ENCODE measurements at places on chromosomes 3 and 15.
A peak's percentile ranks its signal among the peaks of the same experiment; 100 is the strongest.

GRCh38 chr15:100769975-100770340 is 109.7 kb upstream of the ALDH1A3 start:
- DNase-seq: no peak

- peak; percentile 65 for DNase-seq
Observed at GRCh38 chr3:81581966-81582599, 179.4 kb downstream of the GBE1 start.

DNA sequence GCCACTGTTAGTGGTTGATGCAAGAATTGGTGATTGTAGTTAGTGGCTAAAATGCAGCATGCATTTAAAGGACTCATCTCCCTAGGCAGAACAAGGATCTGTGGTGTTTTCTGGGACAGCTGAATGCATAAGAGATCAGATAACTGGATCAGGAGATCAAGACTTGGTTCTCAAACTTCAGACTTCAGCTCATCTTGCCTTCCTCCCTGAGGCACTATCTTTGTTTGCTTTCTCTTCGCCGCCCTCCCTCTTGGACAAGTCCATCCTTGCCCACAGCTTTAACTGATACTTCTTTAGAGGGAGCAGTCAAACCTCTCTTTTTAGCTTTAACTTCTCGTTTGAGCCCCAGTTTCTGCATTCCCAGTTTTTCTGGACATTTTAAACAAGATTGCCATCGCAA is 195.4 kb upstream of the TPRG1 start:
- DNase-seq: no peak

- no peak for DNase-seq
Observed at GRCh38 chr3:120469440-120469839, 18.6 kb upstream of the FSTL1 start.

DNA sequence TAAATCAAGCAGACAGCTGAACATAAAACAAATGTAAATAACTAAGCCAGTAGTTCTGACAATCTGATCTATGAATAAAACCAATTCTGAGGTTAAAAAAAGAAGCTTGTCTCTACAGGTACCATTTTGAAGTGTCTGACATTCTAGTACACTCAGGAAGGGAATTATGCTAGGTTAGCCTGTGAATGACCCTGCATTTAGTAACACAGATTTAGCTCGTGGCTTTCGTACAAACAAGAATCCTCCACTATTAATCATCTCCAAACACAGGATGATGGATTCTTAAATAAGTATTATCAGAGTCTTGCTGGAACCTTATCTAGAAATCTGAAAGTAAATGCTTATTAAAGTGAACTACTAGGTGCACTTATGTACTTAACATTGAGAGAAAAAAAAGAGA is 1120.1 kb downstream of the ROBO1 start:
- no peak for DNase-seq

DNA sequence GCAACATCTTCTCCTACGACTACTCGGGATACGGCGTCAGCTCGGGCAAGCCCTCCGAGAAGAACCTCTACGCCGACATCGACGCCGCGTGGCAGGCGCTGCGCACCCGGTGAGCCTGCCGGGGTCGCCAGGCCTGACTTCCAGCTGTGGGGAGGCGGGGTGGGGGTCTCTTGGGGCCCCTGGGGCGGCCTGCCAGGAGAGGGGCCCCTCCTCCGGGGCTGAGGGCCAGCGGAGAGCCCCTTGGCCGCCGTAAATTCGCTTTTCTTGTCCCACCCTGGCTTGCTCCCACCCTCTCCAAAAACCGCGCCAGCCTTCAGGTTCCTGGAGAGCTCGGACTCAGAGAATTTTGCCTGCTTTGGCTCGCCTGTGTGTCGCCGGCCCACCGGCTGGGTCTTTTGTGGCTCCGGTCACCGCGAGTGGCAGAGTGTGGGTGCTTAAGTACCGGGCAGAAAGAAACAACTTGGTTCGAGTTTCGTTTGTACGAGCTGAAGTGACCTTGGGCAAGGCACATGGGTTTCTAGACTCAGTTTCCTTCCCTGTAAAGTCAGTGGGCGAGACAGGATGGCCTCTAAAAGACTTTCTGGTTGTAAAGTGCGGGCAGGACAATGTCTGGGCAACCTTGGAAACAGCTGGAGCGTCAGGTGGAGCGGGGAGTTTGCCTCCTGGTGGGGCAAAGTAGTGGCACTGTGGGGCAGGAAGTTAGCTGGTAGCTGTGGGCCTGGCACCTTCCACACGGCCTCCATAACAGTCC is 976 bp downstream of the ABHD17C start:
- peak; percentile 36 for DNase-seq

- peak; percentile 23 for DNase-seq
Observed at GRCh38 chr3:22685597-22685996, 517.5 kb upstream of the UBE2E2 start.

GRCh38 chr3:72446218-72447058 is 401.8 kb downstream of the SHQ1 start:
- peak; percentile 44 for DNase-seq

DNA sequence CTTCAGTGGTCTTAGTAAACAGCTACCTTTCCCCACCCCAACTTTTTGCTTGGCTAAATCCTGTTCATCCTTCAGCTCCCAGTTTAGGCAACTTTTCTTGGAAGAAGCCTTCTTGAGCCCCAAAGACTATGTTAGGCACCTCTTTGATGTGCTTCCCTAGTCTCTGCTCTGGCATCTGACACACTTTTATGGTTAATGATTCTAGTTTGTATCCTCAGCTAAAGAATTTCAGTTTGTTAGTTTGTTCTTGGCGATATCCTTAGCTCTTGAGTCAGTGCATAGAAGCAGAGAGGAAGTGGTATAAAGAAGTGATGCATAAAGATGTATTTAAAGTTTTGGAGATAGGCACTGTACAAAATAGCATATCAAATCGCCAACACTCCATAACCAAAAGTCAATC is 168.4 kb downstream of the WDR72 start:
- DNase-seq: no peak

- DNase-seq: no peak
Observed at GRCh38 chr15:73212424-73212823, 156.3 kb downstream of the HCN4 start.

DNA sequence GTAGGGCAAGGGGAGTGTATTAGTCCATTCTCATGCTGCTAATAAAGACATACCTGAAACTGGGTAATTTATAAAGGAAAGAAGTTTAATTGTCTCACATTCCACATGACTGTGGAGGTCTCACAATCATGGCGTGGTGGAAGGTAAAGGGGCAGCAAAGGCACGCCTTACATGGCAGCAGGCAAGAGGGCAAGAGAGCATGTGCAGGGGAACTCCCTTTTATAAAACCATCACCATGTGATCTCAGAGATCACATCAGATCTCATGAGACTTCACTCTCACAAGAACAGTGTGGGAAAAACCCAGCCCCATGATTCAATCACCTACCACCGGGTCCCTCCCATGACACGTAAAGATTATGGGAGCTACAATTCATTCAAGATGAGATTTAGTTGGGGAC is 41.4 kb downstream of the SUMF1 start:
- no peak for DNase-seq

DNA sequence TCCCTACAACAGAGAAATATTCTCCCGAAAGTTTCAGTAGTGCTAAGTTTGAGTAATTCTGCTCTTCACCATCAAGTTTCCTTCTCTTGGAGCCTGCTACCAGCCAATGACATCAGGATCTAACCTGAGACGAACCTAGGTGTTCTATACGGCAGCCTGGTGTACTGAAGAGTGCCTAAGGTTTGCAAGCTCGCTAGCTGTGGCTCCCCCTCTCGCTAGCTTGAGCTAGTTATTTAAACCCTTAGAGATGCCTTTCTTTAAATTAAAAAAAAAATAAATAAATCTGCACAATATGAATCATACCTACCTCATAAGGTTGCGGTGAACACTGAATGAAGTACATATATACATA is 1.4 kb upstream of the COL8A1 start:
- DNase-seq: no peak

DNA sequence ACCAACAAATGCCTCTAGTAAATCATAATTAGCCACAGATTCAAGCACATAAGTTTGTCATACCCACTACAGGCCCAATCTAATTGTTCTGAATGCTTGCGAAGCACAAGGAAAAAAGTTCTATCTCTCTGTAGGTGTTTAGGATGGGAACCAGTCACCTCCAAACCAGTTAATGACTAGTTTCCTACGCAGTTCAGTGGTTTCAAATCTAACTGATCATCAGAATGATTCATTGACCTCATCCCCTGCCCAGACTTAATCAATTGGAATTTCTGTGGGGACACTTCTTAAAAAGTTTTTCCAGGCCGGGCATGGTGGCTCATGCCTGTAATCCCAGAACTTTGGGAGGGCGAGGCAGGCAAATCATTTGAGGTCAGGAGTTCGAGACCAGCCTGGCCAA is 24.3 kb upstream of the MASP1 start:
- DNase-seq: no peak

GRCh38 chr3:67558426-67558825 is 96.0 kb downstream of the SUCLG2 start:
- no peak for DNase-seq

DNA sequence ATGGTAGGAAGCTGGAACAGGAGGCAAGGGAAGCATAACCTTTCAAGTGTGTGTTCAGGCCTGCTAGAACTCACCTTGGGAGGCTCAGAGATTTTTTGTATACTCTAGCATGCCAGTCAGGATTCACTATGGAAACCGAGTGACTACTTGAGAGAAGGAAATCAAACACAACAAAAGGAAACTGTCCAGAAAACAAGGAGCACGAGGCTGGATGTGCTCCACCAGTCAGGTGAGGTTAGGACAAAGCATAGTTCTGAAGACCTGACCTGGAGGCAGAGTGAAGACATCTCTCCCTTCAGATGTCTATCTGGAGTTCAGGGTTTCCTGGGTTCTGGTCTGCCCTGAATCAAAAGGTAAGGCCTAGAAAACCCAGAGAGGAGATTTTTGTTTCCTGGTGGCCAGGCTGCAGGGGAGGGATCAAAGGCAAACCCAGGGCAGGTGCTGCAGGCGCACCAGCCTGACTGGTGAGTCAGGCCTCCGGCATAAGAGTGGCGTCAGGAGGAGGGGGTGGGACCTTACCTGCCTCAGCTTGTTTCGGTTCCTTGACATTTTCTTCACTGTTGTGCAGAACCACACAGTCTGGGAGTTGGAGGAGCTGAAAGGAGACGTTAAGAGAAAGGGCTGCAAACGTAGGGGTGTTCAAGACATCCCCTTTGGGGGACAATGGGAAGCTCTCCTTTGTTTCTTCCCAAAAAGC is 52.2 kb upstream of the OSBPL11 start:
- DNase-seq: no peak

DNA sequence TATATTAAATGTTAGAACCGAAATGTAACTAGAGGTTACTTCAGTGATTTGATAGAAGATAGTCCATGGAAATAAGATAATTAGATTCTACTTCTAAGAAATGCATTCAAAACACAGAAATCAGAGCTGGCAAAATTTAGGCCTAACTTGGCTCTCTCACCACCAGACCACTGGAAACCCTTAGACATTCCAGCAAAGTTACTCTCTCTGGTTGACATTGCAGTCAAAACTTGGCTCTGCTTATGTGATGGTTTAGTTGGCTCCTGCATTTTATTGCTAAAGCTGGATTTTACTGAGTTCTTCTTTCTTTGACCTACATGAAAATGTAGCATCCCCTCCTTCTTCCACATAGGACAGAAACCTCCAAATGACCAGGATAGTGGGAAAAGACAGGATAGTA is 35.4 kb upstream of the CBLB start:
- no peak for DNase-seq

- DNase-seq: no peak
Observed at GRCh38 chr3:112689989-112690388, 49.0 kb upstream of the CCDC80 start.

- DNase-seq: no peak
Observed at GRCh38 chr3:130758624-130759369, 12.2 kb upstream of the PIK3R4 start.

- no peak for DNase-seq
Observed at GRCh38 chr3:69542089-69542804, 156.4 kb upstream of the FRMD4B start.

DNA sequence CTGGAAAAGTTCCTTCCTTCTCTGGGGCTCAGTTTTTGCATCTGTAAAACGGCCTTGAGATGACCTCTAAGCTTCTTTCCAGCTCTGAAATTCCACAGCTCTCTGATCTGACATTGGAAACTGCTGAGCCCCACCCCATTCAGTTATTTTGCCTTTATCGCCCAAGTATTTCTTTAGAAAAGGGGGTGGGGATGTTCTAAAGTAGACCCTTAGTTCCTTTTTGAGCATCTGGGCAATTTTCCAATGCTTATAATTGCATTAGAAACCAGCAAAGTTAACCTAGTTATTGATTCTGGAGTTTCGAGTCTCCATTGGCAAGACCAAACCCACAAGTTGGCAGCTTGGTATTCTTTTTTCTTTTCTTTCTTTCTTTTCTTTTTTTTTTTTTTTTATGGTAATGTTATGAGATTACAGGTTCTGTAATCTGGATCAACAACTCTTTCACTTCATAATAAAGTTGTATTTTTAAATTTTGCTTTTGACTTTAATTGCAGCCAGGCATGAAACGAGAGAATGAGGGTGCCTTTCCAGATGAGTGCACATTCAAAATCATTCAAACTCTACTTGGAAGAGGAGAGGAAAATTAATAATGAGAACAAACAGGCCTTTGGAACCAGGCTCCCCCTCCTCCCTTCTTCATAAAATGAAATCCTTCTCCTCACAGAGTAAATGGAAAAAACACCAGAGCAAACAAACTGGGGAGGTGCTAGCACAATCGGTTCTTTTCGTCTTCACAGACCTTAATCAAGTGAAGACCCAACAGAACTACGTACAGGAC is 76.8 kb upstream of the LRIG1 start:
- no peak for DNase-seq

GRCh38 chr3:64463981-64464380 is 223.8 kb downstream of the ADAMTS9 start:
- DNase-seq: no peak

DNA sequence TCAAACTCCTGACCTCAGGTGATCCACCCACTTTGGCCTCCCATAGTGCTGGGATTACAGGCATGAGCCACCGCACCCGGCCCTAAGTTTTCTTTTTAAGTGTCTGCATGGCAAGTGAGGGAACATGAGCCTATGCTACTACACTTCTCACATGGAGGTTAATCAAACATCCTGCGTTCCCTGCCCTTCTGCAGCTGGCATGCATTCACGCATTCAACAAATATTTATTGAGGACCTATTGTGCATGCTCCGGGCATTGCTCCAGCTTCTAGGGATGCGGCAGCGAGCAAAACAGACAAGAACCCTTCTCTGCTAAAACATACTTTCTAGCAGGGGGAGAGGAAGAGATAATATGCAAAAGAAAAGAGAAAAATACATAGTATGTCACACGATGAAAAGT is 42.6 kb upstream of the ACKR4 start:
- no peak for DNase-seq

GRCh38 chr3:5389057-5389456 is 201.6 kb downstream of the EDEM1 start:
- DNase-seq: no peak

DNA sequence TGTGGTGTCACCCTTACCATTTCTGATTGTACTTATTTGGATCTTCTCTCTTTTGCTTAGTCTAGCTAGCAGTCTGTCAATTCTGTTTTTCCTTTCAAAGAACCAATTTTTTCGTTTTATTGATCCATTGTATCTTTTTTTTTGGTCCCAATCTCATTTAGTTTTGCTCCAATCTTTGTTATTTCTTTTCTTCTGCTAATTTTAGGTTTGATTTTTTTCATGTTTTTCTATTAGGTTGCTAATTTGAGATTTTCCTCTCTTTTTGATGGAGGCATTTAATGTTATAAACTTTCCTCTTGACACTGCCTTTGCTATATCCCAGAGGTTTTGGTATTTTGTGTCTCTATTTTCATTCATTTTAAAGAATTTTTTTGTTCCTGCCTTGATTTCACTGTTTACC is 16.9 kb upstream of the FAM98B start:
- no peak for DNase-seq
